MCF 10A (cell line): ENCODE measurements at places on chromosomes 7 and 10. TPM values are rescaled to one million over a fixed set of nuclear protein-coding genes. Genes with fewer than 3 reads are reported as not detected.

The ANKRD7 gene
- total RNA-seq = not detected in 2 replicates

The DRGX gene
- total RNA-seq = not detected in 2 replicates

The ZWINT gene
- total RNA-seq = 16.0 and 30.4 TPM in 2 replicates

The CNTNAP2 gene
- 1.0 and 1.1 TPM in 2 replicates for total RNA-seq

The FBXL13 gene
- 0.35 and 0.74 TPM in 2 replicates for total RNA-seq

GRCh38 chr10:57336865-57337264 is 930.8 kb downstream of the IPMK start:
- H3K27ac ChIP-seq = no peak overlapping the region
- H3K4me1 ChIP-seq = no peaks in the 10 kb centered on the region
- no peak for DNase-seq
- H3K4me3 ChIP-seq = no peak overlapping the region

DNA sequence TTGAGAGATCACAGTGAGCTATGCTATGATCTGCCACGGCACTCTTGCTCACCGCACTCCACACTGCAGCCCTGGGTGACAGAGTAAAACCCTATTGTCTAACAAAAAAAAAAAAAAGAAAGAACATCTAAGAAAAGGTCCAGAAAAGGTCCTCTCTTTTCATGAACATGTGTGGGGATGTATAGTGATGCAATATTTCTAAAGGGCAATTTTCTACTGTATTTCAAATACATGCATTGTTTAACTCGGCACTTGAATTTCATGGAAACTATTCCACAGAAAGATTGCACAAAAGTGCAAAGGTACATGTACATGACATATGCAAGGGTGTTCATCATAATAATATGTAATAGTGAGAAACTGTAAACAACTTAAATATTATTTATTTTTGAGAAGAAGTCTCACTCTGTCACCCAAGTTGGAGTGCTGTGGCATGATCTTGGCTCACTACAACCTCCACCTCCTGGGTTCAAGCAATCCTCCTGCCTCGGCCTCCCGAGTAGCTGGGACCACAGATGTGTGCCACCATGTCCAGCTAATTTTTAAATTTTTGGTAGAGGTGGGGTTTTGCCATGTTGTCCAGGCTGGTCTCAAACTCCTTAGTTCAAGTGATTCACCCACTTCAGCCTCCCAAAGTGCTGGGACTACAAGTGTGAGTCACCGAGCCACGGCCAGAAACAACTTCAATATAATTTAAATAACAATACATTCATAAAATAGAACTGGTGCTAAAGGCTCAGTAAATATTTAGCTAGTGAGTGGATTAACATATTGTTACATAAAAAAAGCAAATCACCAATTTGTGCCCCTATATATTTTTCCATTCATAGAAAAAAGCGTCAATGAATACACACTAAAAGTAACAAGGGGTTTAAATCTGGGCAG is 1.3 kb upstream of the PPRC1 start:
- H3K27ac ChIP-seq = no peak overlapping the region
- no peaks in the 10 kb centered on the region for H3K27me3 ChIP-seq
- no peak overlapping the region for H3K4me3 ChIP-seq
- peak; percentile 55 for DNase-seq
- peaks cover 18% of the 10 kb centered on the region for H3K36me3 ChIP-seq
- H3K4me1 ChIP-seq = peaks cover 30% of the 10 kb centered on the region

DNA sequence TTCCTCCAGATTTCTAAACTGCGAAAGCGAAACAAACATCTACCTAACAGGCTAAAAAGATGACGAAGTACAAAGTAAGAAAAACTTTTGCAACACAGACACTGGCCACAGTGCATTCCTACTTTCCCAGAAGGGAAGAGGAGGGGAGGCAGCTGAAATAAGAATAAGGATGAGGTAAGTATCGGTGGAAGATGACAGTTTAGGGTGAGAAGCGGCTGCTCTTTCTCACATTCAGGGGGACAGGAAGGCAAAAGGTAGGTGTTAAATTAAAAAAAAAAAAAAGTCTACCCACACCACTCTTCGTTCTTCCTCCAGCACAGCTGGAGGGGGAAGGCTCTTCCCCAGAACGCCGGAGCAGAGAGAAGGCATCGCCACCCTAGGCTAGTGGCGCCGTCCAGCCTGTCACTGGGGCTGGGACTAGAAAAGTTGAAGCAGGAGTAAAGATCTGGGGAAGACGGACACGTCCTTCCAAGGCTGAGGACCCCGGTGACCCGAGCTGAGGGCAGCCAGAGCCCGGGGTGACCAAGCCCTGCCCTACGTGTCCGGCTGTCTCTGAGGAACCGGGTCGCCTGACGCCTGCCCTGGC is 846 bp downstream of the DNAJC1 start:
- H3K36me3 ChIP-seq = peaks cover 5% of the 10 kb centered on the region
- no peaks in the 10 kb centered on the region for H3K27me3 ChIP-seq
- peak overlapping the region; percentile 79 for H3K4me3 ChIP-seq

DNA sequence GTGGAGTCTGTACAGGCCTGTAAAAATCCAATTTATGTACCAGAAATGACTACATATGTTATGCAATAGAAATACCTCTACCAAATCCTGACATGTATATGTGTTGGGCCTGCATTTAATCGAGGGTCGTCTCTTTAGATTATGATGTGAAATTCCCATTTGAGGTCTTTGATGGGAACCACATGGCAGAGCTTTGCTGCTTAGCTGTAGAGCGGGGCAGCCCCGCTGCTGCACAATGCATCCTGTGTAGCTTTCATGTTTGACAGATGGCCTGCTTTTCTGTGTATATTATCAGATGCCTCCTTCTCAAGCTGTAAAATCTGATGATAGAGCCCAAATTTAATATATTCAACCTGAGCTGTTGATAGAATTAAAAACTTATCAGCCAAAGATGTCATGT is 65.8 kb downstream of the RAB18 start:
- H3K36me3 ChIP-seq = no peaks in the 10 kb centered on the region
- DNase-seq = no peak
- H3K4me1 ChIP-seq = no peaks in the 10 kb centered on the region
- H3K27me3 ChIP-seq = no peaks in the 10 kb centered on the region
- H3K4me3 ChIP-seq = no peak overlapping the region
- no peak overlapping the region for H3K27ac ChIP-seq

- no peak overlapping the region for H3K27ac ChIP-seq
- DNase-seq = no peak
- H3K4me3 ChIP-seq = no peak overlapping the region
- no peaks in the 10 kb centered on the region for H3K4me1 ChIP-seq
Observed at GRCh38 chr7:94562525-94562924, 52.9 kb downstream of the CASD1 start.

DNA sequence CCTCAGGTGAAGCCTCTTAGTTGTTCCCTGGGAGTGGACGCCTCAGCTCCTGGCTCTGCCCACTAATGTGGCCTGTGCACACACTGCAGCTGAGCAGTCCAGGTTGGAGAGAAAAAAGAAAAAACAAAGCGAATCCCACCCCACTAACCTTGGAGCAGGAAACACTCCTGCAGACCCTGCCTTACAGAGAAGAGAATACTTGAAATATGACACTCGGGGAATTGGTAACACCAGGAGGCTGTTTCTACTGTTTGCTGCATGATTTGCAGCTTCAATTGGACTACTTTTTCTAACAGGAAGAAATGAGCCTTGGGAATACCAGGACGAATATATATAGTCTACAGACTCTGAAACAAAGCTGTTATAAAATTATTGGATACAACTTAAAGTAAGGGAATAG is 22.2 kb downstream of the CDHR3 start:
- no peak for DNase-seq
- H3K27ac ChIP-seq = no peak overlapping the region
- H3K36me3 ChIP-seq = no peaks in the 10 kb centered on the region

- no peak overlapping the region for H3K4me3 ChIP-seq
- DNase-seq = no peak
- H3K4me1 ChIP-seq = peaks cover 6% of the 10 kb centered on the region
- no peak overlapping the region for H3K27ac ChIP-seq
Observed at GRCh38 chr7:140977741-140978140, 37.0 kb downstream of the MRPS33 start.

GRCh38 chr7:48933549-48934085 is 9.3 kb downstream of the CDC14C start:
- H3K27ac ChIP-seq = no peak overlapping the region
- H3K4me1 ChIP-seq = peaks cover 3% of the 10 kb centered on the region
- H3K36me3 ChIP-seq = no peaks in the 10 kb centered on the region
- H3K4me3 ChIP-seq = no peak overlapping the region
- no peak for DNase-seq

GRCh38 chr7:108604307-108605077 is 34.8 kb downstream of the DNAJB9 start:
- H3K4me3 ChIP-seq = no peak overlapping the region
- no peak for DNase-seq
- H3K27ac ChIP-seq = no peak overlapping the region
- H3K27me3 ChIP-seq = peaks cover 24% of the 10 kb centered on the region

DNA sequence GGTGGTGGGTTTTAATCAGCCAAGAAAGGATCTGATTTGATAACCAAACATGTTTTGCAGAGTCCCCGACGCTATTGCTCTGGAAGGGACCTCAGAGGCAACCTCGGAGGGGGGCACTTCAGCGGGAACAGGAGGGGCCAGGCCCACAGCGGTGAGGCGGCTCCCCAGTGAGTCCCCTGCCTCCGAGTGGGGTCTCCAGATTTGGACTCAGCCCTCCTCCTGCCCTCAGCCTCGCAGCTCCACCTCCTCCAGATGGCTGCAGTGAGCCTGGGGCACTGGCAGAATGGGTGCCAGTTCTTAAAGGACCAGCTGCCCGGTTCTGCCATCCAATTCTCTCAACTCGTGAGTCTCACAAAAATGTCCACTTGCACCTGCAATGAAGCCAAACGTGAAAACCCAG is 61.0 kb upstream of the NANOS1 start:
- no peaks in the 10 kb centered on the region for H3K27me3 ChIP-seq
- no peak for DNase-seq
- no peak overlapping the region for H3K27ac ChIP-seq
- peaks cover 6% of the 10 kb centered on the region for H3K36me3 ChIP-seq

DNA sequence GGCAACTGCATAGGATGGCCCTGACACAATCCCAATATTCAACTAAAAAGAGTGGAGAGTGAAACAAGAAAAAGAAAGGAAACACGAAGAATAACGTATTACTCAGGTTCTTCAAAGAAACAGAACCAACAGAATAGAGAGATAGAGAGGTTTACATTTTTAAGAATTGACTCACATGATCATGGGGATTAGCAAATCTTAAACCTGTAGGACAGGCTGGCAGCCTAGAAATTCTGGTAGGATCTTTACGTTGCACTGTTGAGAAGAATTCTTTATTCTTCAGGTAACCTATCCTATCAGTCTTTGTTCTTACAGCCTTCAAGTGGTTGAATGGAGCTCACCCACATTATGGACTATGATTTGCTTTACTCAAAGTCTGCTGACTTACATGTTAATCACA is 103.9 kb downstream of the AASS start:
- H3K36me3 ChIP-seq = no peaks in the 10 kb centered on the region
- H3K27me3 ChIP-seq = no peaks in the 10 kb centered on the region
- H3K4me1 ChIP-seq = peaks cover 6% of the 10 kb centered on the region
- H3K27ac ChIP-seq = no peak overlapping the region
- H3K4me3 ChIP-seq = no peak overlapping the region

- no peak within 1 kb of the TSS for H3K27ac ChIP-seq
- peaks cover 13% of the 10 kb centered on the region for H3K4me1 ChIP-seq
- H3K36me3 ChIP-seq = no peaks in the 10 kb centered on the region
- DNase-seq = peak; percentile 63
- no peaks in the 10 kb centered on the region for H3K27me3 ChIP-seq
Observed at GRCh38 chr7:23246555-23246954, at the start of gene GPNMB. GPNMB (plus strand) TSS chr7:23246775; CDS start chr7:23246858, 83 bp downstream.
